HL-60 (cell line): ENCODE measurements at places on chromosomes 1 and 21.

GRCh38 chr1:61498342-61498741 is 226.6 kb downstream of the TM2D1 start:
- no peak for DNase-seq

GRCh38 chr1:114208714-114209113 is 55.0 kb upstream of the SYT6 start:
- DNase-seq, result peak; percentile 8

- DNase-seq, result no peak
Observed at GRCh38 chr1:180402551-180402950, 99.8 kb downstream of the ACBD6 start.

DNA sequence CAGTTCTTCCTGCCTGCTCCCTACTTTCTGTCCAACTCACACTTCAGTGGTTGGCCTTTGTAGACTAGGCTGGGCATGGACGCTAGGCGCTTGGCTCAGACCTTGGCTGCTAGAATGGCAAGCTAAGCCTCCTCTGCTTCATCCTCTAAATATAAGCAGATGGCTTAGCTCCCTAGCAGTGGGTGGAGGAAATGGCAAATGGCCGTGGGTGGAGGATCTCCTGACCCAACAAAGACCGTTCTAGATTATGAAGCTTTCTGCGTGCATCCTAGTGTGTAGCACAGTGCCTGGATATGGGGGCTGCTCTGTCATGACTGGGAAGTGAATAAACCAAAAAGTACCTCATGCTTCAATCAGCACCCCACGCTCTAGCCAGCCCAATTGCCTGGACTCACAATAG is 10.4 kb upstream of the ETV3L start:
- no peak for DNase-seq

- no peak for DNase-seq
Observed at GRCh38 chr1:161827786-161828185, 61.7 kb downstream of the ATF6 start.

GRCh38 chr1:113835686-113836290 is 23.5 kb upstream of the RSBN1 start:
- DNase-seq, result no peak

DNA sequence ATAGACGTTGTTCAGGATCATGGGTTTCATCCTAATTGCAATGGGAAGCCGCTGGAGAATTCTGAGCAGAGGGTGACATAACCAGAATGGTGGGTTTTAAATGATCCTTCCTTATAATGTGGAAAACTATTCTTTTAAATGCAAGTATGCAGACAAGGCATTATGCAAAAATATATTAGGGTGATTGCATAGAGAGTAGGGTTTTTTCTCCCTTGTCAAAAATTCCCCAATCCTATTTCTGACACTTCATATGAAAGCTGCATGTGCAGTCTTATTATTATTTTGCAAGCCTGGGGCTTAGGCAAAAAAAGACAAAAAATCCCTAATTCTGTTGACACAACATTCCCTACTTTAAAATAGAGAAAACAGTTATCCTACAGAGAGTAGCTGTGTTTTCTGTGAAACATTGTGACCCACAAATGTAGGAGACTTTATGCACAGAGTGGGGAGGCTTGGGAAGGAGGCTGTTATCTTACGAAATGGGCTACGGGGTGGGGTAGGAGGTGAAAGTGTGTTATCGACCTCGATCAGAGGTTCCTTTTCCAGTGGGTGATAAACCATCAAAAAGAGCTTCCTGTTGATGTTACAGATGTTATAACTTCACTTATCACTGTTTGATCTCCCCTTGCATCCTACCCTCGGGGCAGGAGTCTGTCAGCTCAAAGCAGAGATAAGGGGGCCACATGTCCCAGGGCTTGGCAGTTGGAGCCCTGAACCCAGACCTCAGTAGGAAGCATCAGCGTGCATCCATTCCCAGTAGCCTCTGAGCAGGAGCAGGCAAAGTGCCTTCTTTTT is 27.2 kb downstream of the RHEX start:
- DNase-seq, result peak; percentile 72

DNA sequence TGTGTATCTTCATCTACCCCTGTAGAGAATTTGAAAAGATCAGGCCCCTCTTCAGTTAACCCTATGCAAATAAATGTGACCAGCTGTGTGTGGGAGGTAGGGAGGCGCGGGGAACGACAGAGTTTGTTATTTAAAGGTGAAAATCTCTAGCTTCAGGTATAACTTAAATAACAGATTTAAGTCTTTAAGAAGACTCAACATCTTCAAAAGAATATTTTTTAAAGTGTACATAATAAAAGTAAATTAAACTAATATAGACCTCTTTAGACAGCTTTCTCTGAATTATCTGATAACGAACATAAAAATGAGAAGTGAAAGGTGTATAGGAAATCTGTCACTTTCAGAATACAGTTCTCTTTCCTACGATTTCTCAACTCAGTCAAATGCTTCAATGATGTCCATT is 16.0 kb downstream of the ANGPTL3 start:
- DNase-seq, result no peak

DNA sequence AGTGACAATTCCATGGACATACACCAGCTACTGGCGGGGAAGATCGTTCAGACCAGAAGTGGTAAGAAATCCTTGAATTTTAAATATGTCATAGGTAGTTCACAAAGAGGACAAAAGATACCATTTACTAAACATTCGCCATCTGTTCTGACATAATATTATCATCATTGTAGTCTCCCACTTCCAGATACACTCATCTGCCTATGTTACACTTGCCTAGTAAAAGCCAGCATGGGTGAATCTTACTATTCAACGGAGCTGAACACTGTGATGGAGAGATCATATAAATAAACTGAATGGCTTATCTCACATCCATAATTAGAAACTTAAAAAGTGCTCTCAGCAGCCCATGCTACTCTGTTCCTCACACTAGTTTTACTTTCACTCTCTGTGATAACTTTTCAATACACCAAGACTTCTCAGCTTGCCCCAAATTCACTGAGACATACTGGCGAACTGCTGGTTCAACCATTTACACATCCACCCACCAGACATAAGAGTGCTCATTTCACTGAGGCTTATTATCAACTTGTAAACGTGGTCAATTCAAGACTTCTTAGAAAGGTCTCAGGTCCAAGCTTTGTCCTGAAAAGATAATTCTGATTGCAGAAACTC is 463 bp upstream of the PRRC2C start:
- no peak for DNase-seq

DNA sequence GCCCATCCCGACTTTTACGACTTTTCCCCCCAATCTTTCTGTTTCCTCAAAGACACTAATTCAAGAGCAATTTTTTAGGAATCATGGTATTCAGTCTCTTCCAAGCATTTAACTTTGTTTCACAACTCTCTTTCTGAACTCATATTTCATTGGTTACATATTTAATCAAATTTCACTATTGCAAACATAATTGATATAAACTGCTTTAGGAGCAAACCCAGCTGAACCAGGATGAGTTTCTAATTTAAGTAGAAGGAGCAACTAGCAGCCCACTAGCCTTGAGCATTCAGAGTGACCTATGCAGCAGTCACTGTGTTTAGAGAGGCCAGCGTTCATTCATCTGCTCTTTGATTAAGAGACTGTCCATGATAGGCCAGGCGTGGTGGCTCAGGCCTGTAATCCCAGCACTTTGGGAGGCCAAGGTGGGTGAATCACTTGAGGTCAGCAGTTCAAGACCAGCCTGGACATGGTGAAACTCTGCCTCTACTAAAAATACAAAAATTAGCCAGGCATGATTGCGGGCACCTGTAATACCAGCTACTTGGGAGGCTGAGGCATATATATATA is 1.8 kb downstream of the CELA2B start:
- DNase-seq, result no peak

- DNase-seq, result peak; percentile 76
Observed at GRCh38 chr1:202576816-202577215, 133.4 kb downstream of the SYT2 start.

GRCh38 chr1:240691909-240692705 is 80.2 kb upstream of the GREM2 start:
- no peak for DNase-seq

DNA sequence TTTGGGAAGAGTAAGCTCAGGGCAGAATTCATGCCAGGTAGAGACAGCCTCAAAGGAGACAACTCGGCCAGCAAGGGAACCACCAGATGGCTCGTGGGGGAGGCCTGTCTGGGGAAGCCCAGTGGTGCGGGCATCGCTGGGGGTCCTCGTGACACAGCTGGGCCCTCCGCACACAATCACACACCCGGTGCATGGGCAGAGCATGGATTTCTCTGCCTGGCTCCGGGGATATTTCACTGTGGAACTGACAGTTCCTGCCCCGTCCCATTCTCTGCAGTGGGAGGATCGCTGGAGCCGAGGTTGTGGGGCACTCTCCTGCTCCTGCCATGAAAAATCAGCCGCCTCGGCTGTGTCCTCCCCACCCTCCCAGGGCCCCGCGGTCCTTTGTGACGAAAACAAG is 108.0 kb downstream of the CRYAA start:
- no peak for DNase-seq

- DNase-seq, result no peak
Observed at GRCh38 chr1:247845693-247846017, 4.0 kb upstream of the OR11L1 start.
